ENCODE measurements at places on chromosomes 2 and 18. TPM values are rescaled to one million over a fixed set of nuclear protein-coding genes. Genes with fewer than 3 reads are reported as not detected.

The ANKRD30BL gene
- polyA plus RNA-seq = not detected

The ANKRD23 gene
- polyA plus RNA-seq = 1.4 TPM

The POMC gene
- polyA plus RNA-seq = not detected

The PJVK gene
- polyA plus RNA-seq = 1.0 TPM

The SERPINB3 gene
- 3.8 TPM for polyA plus RNA-seq

The GPR39 gene
- 9.1 TPM for polyA plus RNA-seq

The DOCK10 gene
- 1.4 TPM for polyA plus RNA-seq

The DYSF gene
- polyA plus RNA-seq = 12.9 TPM

The LIMS2 gene
- polyA plus RNA-seq = not detected

GRCh38 chr2:179581605-179582004 is 279.8 kb downstream of the ZNF385B start:
- DNase-seq = no peak

DNA sequence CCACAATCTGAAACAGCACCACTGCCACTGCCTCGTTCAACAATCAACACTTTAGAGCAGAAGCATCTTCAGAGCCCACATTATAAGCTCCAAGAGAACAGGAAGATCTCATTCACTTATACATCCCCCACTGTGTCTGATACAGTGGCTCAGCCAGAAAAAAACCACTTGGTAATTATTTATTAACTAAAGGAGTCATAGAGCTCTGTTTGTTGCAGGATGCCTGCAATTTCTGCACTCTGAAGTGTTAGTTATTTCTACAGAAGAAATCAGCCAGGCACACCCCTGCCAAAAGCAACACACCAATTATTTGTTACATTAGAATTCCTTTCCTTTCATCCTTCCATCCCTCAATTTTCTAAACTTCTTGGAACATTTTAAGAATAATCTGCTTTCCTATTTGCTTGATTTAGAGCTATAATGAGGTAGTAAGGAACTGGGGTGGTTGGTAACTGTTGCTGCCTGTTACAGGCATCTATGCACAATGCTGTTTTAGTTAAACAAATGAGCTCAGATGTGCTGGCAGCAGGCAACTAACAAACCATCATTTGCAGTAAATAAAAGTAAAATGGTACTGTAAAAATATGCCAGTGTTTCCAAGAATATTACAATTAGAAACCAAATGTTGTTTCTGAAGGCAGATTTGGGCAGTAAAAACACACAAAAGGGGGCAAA is 59.9 kb downstream of the DYM start:
- no peak for DNase-seq

GRCh38 chr18:24270937-24271380 is 126.7 kb downstream of the OSBPL1A start:
- DNase-seq = no peak

- no peak for DNase-seq
Observed at GRCh38 chr2:75844651-75845050, 133.9 kb upstream of the GCFC2 start.

DNA sequence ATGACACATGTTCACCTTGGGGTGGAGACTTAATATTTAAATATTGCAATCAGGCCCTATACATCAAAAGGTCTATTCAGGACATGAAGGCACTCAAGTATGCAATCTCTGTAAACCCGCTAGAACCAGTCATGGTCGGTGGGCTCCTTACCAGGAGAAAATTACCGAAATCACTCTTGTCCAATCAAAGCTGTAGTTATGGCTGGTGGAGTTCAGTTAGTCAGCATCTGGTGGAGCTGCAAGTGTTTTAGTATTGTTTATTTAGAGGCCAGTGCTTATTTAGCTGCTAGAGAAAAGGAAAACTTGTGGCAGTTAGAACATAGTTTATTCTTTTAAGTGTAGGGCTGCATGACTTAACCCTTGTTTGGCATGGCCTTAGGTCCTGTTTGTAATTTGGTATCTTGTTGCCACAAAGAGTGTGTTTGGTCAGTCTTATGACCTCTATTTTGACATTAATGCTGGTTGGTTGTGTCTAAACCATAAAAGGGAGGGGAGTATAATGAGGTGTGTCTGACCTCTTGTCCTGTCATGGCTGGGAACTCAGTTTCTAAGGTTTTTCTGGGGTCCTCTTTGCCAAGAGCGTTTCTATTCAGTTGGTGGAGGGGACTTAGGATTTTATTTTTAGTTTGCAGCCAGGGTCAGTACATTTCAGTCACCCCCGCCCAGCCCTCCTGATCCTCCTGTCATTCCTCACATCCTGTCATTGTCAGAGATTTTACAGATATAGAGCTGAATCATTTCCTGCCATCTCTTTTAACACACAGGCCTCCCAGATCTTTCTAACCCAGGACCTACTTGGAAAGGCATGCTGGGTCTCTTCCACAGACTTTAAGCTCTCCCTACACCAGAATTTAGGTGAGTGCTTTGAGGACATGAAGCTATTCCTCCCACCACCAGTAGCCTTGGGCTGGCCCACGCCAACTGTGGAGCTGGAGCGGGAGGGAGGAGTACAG is 108.1 kb downstream of the XRCC5 start:
- no peak for DNase-seq

GRCh38 chr18:44777457-44778192 is 96.9 kb downstream of the SETBP1 start:
- DNase-seq = no peak

GRCh38 chr18:56982766-56983165 is 164.1 kb upstream of the BOD1L2 start:
- no peak for DNase-seq

GRCh38 chr18:12048827-12049175 is 44.8 kb upstream of the ANKRD62 start:
- no peak for DNase-seq

GRCh38 chr2:23624915-23625314 is 239.9 kb downstream of the KLHL29 start:
- DNase-seq = no peak

- DNase-seq = no peak
Observed at GRCh38 chr2:39145906-39146421, 25.1 kb upstream of the SOS1 start.

- no peak for DNase-seq
Observed at GRCh38 chr2:26172189-26172870, 558 bp upstream of the GAREM2 start.

GRCh38 chr18:80159713-80160636 is 50.9 kb downstream of the ADNP2 start:
- no peak for DNase-seq

DNA sequence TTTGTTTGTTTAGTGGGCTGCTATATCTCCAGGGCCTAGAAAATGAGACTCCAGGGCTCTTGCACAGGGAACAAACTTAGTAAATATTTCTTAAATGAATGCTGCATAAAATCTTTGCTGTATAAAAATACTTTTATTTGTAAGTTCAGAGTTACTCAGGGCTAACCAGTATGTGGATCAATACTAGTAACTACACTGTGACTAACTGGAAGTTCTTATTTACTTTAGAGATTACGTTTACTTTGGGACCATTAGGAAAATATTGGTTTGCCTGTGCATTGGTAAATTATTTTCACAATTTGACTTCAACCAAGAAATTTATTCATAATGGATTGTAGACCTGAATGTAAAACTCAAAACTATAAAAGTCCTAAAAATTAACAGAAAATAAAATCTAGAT is 575.5 kb downstream of the RNF144A start:
- DNase-seq = no peak

GRCh38 chr2:189088591-189089205 is 90.9 kb downstream of the COL5A2 start:
- DNase-seq = no peak

DNA sequence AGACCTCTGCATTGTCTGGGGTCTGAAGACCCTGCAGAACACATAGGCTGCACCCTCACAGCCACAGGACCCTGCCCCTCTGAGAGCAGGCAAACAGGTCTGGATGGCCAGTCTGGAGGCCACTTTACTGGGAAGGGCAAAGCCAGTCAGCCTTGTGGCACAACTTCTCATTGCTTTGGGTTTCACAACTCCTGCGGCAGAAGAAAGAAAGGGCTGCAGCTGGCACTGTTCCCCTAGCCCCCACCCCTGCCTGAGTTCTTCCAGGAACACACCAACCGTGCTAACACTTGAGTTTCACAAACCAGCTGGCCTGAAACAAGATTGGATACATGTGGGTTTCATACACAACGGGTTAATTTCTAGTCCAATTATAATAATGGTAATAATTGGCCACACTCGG is 276.5 kb upstream of the MGAT5 start:
- no peak for DNase-seq

- no peak for DNase-seq
Observed at GRCh38 chr2:134244086-134244485, 9.8 kb upstream of the MGAT5 start.

DNA sequence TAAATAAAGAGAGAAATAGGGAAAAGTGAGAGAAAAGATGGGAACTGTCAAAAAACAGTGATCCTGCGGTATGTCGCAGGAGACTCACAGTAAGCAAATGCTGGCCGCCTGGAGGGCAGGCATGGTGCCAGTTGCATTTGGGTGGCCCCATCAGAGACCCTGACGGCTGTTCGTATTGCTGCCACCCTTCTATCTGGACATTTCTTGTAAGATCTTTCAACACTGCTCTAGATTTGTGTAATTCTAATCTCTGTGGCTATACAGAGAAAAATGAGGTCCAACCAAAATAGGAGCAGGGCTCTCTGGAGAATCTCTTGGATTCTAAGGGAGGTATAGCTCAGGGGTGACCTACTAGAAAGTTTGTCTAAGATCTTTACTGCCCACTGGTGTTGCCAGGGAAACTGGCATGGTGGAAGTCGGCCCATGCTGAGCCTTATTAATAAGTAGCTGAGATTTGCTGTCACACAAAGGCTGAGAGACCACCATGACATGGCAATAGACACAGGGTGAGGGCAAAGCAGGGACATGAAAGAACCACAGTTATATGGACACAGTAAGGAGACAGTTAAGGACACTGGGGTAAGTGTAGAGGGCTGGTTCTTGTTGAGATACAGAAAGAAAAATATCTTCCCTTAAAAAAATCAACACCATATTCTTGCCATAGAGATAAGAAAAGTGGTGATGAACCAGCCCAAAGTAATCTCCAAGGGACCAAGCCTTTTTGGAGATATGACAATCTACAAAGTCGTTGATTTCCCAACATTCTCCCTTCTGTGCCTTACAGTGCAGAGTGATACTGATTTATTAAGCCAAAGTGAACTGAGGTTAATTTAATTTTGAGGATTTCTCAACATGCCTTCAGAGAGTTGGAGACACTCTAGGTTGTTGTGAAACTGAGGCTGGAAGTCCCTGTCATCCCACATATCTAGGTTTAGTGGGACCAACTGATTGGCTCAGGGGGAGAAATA is 26.4 kb upstream of the FZD7 start:
- DNase-seq = no peak

- DNase-seq = no peak
Observed at GRCh38 chr2:136424112-136424511, 306.2 kb upstream of the CXCR4 start.
